HL-60 (cell line): ENCODE measurements at places on chromosomes 2 and 18.

DNA sequence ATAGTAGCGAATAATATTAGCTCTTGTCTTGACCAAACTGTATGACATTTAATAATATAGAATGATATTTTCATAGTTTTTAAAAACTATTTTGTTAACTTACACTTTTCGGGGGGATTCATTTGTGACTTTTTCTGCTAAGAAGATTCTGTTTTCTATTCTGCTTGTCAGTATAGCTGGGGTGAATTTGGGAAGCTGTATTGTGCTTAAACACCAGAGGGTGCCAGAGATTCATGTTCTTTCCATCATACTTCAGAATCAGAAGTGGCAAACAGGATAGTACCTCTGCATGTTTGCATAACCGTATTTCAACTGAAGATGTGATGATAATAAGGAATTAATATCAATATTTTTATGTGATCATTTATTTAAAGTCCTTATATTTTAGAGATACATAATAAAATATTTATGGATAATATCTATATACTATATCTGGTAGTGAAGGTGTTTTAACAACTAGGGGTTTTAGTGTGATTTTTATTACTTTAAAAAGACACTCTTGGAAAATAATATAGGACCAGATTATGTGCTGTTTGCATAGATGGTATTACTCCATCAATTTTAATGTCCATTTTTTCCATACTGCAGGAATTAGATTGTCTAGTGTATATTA is 81.0 kb downstream of the TAF4B start:
- DNase-seq = peak; percentile 25

DNA sequence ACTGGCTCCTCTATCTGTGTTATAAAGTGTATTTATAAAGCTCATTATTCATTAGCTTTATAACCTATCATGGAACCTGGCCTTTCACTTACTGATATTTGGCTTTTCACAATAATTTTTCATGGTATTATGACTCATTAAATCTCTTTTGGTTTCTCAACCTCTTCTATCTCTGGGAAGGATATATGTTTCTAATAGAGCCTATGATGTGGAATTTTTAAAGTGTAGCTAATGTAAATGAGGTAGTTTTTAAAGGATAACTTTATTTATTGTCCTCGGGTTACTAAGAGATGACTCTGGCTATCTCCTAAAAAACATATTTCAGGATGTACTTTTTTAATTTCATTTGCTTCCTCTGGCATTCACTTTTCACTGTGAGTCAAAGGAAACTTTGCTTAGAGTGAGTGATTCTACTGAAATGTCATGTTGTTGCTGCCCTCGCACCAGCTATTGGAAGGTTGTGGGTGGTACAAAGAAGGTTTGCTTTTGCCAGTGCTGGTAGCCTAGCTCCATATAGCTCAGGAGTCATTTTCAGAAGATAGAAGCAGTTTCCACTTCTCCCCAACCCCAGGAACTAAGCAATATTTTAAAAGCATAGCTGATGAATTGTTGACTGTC is 85.2 kb upstream of the RPE start:
- DNase-seq = no peak

- no peak for DNase-seq
These were observed 57.6 kb upstream of the ZNF532 start for GRCh38 chr18:58806826-58807714.

GRCh38 chr2:21229302-21229701 is 105.5 kb downstream of the TDRD15 start:
- no peak for DNase-seq

DNA sequence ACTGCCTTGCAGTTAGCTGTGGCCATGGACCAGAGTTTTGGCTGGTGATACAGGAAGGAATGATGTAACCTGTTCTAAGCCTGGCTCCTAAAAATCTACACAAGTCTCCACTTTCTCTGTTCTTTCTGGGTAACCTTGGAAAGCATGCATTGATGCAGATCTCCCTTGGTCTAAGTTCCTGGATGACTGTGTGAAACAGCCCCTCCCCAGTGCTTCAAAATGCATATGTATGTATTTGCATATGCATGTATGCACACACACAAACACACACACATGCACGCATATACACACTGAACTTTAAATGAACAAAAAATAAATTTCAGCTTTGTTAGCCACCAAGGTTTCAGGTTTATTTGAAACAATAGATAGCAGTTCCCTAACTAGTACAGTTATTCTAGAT is 296.1 kb downstream of the OSR1 start:
- DNase-seq = no peak
